ENCODE measurements at places on chromosomes 11 and 22. TPM values are rescaled to one million over a fixed set of nuclear protein-coding genes. Genes with fewer than 3 reads are reported as not detected.

GRCh38 chr11:98365190-98365589, 655.6 kb upstream of the CNTN5 start:
- no peaks in the 10 kb centered on the region for H3K4me1 ChIP-seq
- no peaks in the 10 kb centered on the region for H3K36me3 ChIP-seq
- H3K27ac ChIP-seq: no peak overlapping the region
- no peak overlapping the region for H3K4me3 ChIP-seq
- no peaks in the 10 kb centered on the region for H3K27me3 ChIP-seq

DNA sequence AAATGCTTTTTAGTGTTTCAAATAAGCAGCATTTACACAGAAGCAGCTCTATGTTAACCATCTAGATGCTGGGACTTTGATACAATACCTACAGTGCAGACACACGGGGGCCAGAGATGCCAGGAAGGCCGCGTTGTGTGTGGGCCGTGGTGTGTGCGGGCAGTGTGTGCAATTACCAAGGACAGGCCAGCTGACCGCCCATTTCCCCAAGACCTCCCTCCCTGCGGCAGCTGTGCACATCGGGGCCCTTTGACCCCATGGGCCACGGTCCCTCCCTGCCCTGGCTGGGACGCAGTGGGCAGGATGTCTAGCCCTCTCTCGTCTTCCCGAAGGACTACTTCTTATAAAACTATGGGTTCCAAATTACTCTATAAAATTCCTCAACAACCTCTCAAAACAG, 38.4 kb downstream of the CLTCL1 start:
- no peaks in the 10 kb centered on the region for H3K27me3 ChIP-seq
- DNase-seq: peak; percentile 4
- H3K4me1 ChIP-seq: no peaks in the 10 kb centered on the region
- H3K36me3 ChIP-seq: peaks cover 17% of the 10 kb centered on the region
- H3K27ac ChIP-seq: no peak overlapping the region

GRCh38 chr11:6623391-6624363, 4.5 kb upstream of the TPP1 start:
- H3K4me3 ChIP-seq: no peak overlapping the region
- H3K36me3 ChIP-seq: peaks cover 19% of the 10 kb centered on the region
- no peaks in the 10 kb centered on the region for H3K27me3 ChIP-seq
- peak; percentile 69 for DNase-seq
- no peak overlapping the region for H3K27ac ChIP-seq
- no peaks in the 10 kb centered on the region for H3K4me1 ChIP-seq

- DNase-seq: no peak
- peaks cover 15% of the 10 kb centered on the region for H3K4me1 ChIP-seq
- peaks cover 2% of the 10 kb centered on the region for H3K27me3 ChIP-seq
- no peak overlapping the region for H3K27ac ChIP-seq
- no peak overlapping the region for H3K4me3 ChIP-seq
- H3K36me3 ChIP-seq: peaks cover 2% of the 10 kb centered on the region
Measured at GRCh38 chr22:45966895-45967365, 10.0 kb downstream of the WNT7B start.

The IGLL5 gene
- total RNA-seq: not detected

Measured in osteocyte (in vitro differentiated cells).